NCI-H2081 treated with DMSO at 0.1 percent for 48 hours (cell line): ENCODE measurements at places on chromosomes 13 and 19.

DNA sequence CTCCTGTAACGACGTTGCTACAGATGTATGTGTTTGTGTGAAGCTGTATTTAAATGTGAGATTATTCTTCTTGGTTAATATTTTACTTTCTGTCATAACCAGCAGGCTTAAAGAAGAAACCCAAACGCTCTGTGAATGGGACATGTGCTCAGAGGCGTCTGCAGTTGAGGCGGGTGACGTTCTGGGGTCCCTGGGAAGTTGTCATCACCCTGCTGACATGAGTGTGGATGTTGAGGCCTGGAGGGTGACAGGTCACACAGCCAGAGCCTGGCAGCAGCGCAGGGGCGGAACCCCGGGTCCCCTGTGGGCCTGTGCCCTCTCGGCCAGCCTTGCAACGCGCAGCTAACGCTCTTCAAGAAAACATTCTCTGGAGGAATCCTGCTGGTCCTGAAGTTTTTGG lies 16.6 kb downstream of the RASA3 start:
- no peak for DNase-seq

DNA sequence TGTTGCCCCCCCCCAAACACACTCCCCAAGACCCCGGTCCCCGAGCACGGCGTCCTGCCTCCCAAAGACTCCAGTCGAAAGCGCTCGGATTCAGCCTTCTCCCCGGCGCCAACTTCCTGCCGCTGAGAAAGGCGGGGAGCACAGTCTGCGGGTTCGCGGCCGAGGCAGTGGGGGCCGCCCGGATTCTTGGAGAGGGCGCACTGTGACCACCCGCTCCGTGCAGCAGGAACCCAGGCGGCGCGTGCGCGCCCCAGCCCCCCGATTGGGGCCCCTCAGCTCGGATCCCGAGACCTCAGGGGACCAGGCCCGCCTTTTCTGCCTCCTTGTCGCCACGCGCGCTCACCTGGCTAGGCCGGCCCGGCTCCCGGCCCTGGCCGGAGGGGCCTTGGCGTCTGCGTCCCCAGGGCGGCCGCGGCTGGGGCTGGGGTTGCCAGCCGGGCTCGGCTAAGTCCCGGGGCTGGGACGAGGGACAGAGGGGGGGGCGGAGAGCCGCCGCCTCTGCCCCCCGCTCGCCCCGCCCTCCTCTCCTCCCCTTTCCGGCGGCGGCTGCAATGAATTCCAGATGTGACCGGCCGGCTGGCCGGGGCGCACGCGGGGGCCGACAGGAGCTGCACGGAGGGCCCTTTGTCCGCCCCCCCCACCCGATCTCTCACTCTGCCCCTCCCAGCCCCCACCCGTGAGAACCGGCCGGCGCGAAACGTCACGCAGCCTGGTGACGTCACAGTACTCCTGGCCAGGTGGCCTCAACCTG lies at the start of gene S1PR2:
Gene S1PR2, minus strand, starts transcription at position 471 of the 751 bp plus-strand sequence. CDS start 6,426 bp downstream, outside the sequence.
- no peak for DNase-seq

DNA sequence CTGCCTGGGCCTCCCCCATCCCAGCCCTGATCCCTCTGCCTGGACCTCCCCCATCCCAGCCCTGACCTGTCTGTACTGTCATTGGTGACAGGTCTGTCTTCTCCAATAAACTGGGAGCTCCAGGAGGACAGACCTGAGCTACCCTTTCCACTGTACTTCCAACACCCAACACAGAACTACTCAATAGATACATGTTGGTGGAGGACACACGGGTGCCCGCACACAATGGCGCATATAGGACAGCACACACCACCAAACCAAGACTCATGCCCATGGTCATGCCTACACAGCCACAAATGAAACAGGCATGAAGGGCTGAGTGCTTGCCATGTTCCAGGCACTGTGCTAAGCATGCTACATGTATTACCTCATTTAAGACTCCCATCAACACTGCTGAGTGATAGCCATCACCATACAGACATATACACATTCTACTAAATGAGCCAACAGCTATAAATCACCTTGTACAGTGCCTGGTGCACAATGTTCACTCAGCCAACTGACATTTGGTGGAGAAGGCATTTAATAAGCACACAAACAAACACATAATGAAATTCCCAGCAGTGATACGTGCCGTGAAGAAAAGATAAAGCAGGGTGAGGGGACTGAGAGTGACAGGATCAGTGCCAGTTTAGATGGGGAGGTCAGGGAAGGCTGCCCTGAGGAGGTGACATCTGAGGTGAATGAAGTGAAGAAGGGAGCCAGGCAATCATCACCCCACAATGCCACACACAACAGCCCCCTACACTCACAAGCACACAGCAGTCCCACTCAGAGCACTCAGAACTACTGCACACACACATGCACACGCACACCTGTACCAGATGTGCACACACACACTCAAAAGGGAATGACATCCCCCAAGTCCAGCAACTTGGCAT lies 857 bp downstream of the POU2F2 start:
- DNase-seq, result no peak

DNA sequence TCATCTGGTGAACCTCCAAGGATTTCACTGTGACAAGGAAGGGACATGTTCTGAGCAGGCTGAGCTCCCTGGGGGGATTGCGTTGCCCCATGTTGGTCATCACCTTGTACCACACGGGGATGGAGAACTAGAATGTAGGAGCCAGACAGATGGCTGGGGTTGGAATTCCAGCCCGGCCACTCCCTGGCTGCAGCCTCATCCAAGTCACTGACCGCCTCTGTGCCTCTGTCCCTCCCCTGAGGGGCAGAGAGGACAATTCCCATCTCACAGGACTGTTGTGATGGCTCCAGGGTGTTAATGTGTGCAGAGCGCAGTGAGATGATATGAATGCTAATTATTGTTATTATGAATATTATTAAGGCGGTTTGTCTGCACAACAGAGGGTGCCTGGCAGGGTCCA lies 24.1 kb downstream of the ADGRL1 start:
- DNase-seq, result no peak

DNA sequence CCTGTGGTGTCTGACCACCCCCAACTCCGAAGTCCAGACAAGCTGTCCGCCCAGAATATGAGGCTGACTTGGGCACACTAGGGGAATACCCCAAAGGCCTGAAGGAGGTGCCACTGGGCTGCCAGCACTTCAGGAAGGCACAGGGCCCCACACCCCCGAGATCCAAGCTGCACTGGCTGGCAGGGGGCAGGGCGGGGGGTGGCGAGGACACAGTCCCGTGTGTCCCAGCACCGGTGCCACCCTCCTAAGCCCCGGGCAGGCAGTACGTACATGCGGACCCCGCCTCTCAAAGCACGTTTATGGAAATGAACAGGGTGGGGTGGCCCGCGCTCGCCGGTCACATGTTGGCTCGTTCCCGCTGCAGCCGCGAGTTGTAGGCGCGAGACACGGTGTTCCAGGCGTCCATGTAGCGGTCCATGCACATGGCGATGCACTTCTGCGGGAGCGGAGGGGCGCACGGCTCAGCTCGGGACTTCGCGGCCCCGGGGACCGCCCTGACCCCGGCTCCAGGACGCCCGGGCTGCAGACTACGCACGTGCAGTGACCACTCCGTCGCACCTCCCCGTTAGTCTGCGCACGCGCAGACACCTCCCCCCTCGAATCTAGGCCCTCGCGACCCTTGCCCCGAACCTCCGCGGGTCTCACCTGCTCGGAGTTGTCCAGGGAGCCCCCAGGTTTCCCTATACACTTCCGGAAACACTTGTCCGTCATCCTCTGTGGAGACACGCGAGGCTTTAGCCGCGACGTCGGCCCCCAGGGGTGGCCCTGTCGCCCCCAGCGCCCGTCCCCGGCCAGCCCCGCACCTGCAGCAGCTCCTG lies 566 bp downstream of the TIMM13 start:
- no peak for DNase-seq

DNA sequence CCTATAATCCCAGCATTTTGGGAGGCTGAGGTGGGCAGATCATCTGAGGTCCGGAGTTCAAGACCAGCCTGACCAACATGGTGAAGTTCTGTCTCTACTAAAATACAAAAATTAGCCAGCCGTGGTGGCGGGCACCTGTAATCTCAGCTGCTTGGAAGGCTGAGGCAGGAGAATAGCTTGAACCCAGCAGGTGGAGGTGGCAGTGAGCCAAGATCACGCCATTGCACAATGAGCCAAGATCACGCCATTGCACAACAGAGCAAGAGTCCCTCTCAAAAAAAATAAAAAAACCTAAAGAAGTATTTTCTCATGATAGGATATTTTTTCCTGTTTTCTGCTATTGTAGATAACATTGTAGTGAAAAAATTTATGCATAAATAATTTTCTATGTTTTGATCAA lies 13.3 kb downstream of the IFT88 start:
- no peak for DNase-seq

- DNase-seq, result no peak
These were observed 60.7 kb downstream of the ZNF429 start for GRCh38 chr19:21566073-21566472.

DNA sequence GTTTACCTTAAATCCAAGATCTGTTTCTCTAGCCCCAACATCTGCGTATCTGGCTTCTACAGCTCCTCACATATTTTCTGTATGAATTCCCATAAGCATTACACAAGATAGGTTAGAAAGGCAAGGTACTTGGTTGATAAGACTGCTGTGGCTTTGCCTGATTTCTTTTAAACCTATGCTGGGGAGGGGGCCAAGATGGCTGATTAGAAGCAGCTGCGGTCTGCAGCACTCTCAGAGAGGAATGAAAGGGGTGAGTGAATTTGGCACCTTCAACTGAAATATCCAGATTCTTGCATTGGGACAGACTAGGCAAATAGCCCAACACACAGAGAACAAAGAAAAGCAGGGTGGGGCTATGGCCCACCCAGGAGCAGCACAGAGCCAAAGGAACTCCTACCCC lies 12.2 kb upstream of the DLEU7 start:
- DNase-seq, result no peak

DNA sequence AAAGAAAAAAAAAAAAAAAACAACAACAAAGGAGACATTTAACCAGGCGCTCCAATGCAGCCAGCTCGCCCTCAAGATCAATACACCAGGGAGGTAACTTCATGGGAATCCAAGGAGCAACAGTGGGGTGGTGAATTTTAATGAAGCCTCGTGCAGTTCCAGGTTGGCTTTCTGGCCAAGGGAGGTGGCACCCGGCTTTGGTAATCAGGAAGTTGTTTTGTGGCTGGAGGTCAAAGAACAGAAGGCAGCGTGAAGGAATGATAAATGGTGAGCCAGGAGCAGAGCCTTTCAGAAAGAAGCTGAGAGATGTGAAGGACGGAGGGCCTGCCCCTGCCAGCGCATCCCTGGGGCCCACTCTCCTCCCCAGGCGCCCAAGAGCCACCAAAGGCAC lies 188.2 kb upstream of the TSC22D1 start:
- DNase-seq, result no peak

DNA sequence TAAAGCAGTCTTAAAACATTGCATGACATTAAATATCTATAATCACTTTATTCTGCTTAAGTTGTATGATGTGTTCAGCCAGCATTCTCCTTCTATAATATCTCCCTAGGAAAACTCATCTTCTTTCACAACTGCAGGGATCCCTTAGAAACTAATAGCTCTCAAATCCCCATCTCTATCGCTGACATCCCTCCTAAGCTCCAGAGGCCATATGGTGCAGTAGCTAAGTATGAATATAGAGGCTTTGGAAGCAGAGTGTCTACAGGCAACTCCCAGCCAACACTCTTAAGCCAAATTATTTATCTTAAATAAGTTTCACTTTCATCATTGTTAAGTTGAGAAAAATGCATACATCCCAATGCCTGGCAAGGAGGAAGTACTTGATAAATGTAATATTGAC lies 349.5 kb upstream of the MIR17HG start:
- no peak for DNase-seq

DNA sequence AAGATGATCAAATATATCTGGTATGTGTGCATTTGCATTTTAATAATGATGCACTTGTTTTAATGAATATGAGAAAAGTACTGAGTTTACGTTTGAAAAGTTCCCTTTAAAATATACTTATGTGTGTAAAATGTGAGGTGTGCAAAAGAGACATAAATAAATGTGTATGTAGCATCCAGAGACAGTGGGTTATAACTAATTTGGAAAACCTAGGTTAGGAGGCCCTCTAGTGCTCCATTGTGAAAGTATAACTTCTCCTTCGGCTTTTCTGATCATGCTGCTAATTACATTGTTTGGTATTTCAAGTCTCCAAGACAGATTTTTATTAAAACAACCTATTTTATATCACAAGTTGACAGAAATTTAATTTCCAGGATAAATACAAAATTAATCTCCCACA lies 30.1 kb downstream of the SCEL start:
- no peak for DNase-seq

DNA sequence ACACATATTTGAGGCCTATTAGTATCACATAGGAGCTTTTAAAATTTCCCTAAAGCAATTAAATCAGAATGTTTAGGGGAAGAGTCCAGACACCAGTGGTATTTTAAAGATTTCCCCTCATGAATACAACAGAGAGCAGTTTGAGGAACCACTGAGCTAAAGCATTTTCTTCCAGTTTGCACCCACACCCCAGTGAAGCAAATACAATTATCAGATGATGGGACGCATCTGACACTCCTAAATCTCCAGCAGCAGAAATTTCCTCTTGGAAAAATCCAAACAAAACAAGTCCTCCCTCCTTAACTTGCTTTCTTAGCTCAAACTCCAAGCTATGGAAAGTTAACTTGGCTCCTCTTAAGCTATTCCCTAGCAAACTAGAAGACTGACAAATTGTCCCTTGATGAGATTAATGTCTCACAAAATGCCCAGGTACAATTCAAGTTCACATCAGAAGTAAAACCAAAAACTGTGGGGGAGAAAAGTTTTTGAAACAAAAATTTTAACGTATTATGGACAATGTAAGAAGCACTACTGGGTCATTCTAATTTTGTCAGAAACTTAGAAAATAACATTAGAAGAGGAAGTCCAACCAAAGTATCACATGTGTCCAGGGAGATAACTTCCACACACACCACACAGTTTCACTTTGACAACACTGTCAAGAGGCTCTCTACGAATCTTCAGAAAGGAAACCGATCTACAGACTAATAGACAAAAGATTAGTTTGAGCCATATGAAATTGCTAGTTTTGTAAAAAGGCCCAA lies 74.1 kb downstream of the ABCC4 start:
- no peak for DNase-seq

DNA sequence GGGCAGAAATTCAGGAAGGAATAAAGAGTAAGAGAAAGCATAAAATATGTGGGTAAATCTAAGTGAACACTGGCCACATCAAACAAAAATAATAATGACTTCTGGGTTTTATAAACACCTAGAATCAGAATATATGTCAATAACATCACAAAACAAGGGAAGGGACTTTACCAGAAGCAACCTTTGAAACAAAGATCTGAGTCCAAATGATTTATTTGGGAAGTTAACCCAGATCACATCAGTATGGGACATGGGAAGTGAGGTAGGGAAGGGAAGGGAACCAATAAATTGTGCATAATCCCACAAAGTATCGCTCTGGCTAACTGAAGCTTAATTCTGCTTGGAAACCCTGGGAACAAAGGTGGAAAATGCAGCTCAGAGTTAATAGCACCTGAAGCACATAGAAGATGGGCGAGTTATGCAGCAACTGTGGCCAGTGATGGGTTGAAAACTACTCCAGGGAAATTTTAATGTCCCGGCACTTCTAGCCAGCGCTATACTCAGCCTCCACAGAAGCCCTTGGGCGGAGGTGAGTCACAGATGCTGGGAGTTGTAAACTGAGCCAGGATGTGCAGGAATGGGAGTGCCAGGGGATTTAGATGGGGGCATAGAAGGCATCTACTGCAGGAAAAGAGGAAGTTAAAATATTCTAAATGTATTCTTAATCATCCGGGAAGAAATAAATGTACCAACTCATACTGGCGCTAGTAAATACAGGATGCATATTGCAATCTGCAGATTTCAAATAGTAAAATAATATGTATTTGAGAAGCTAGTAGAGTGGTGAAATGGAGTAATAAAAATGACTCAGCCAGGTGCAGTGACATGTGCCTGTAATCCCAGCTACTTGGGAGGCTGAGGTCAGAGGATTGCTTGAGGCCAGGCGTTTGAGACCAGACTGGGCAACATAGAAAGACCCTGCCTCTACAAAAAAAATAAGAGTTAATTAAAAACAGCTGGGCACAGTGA lies 34.2 kb upstream of the CEBPG start:
- DNase-seq, result no peak
